ENCODE measurements at places on chromosomes 4 and X. TPM values are rescaled to one million over a fixed set of nuclear protein-coding genes. Genes with fewer than 3 reads are reported as not detected.

- DNase-seq, result no peak
Observed at GRCh38 chr4:146273204-146273901, 59.0 kb downstream of the REELD1 start.

UGT2B15 gene
- total RNA-seq, result not detected

GRCh38 chr4:92477298-92477697 is 173.5 kb downstream of the GRID2 start:
- DNase-seq, result no peak

KCND1 gene
- total RNA-seq, result 0.32 TPM

- DNase-seq, result peak; percentile 94
Observed at GRCh38 chr4:7890635-7891393, 48.8 kb downstream of the AFAP1 start.

DNA sequence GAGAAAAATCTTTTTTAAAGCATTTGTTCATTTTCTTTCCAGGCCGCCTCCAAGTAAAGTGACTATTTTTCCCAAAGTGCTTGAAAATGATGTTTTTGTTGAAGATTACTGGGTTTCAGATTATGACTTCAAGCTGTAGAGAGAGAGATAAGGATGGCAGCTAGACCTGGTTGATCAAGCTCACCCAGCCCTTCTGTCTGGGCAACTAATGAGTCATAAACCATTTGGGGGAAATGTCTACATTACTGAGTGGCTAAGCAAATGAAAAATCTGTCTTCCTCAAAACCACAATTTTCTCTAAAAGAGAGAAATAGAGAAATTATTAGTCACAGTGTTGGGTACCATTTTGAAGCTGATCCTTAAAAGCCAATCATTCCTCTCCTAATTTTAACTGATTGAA is 355.4 kb upstream of the CPEB2 start:
- DNase-seq, result peak; percentile 75

FAM9B gene
- 0.06 TPM for total RNA-seq

DNA sequence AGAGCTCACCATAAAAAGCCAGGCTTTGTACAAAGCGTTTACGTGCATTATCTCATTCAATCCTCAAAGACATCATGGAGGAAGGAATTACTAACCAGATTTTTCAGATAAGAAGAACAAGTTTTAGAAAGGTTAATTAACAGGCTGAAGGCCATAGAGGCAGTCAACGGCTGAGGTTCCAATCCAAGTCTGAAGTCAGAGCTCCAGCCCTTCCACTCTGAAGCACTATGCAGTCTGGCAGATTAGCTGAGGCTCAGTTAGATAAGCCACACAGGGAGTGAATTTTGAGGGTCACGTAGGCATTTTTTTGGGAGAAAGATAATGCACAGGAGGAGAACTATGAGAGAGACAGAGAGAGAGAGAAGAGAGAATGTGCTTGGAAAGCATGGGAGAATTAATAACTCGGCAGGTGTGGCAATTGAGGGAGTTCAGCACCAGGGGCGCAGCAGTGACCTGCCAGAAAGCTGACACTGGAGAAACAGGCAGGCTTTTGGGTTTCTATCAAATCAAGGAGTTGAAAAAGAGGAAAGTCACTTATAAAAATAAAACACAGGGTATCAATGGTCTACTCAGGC is 116.5 kb upstream of the NAP1L5 start:
- DNase-seq, result no peak

DNA sequence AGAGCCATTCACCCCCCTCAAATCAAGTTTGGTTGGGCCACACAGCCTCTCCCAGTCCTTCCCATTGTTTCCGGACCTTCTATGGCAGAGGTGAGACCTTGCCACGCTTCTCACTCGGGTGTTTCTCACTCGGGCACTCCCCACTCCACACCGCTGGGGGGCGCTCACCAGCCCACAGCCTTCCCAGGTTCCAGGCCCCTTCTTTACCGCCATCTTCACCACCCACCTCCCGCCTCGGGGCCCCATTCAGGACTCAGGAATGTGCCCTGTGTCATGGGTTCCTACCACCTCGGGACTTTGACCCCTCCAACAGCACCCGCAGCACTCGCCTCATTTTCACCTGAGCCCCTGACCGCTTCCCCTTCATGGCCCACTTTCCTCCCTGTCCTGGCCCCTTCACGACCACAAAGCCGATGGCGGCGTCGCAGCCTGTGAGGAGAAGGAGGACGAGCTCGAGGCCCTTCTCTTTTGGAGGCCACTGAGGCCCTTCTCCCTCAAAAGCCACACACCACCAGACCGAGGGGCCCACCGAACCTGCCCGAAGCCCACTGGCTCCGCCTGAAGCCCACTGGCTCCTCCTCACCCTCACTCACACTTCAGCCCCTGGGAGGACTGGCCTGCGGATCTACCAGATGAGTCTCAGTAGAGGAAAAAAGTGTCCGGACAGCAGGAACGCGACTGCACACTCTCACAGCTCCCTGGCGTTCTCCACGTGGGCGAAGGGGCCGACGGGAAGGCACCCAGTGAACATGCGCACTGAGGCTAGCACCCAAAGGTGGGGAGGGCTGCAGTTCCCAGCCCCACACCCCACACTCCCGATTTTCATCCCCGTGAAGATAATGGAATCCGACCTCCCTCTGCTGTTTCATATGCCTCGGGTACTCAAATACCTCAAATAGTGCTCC is at the start of gene PAGE1:
PAGE1 (minus strand) TSS at position 709 of the 905 bp plus-strand sequence. CDS start 1,214 bp downstream, outside the sequence.
- DNase-seq, result no peak

SLC26A1 gene
- not detected for total RNA-seq

GRCh38 chr4:113146876-113147358 is 97.5 kb downstream of the ANK2 start:
- DNase-seq, result peak; percentile 50

C4orf17 gene
- total RNA-seq, result not detected

GRCh38 chr4:12555011-12555410 is 929.1 kb downstream of the RAB28 start:
- no peak for DNase-seq

DNA sequence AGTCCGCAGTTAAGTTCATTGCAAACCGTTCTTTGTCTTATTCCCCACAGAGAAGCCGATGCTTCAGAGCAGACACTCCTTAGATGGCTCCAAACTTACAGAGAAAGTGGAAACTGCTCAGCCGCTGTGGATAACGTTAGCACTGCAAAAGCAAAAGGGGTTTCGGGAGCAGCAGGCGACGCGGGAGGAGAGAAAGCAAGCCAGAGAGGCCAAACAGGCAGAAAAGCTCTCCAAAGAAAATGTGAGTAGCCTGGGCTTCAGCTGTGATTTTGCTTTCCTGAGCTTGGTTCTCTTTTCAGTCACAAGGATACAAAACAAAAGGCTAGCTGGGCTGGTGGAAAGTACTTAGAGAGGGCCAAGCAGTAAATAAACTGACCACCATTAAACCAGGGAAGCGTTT is 64.0 kb downstream of the AASDH start:
- no peak for DNase-seq

- no peak for DNase-seq
Observed at GRCh38 chr4:82885410-82885809, 5.5 kb downstream of the SEC31A start.

- no peak for DNase-seq
Observed at GRCh38 chrX:43688586-43688985, 32.5 kb downstream of the MAOA start.

- peak; percentile 19 for DNase-seq
Observed at GRCh38 chrX:110563282-110563681, 204.6 kb downstream of the RTL9 start.

CAMK2D gene
- 73.6 TPM for total RNA-seq

GRCh38 chrX:2635342-2635741 is 55.8 kb upstream of the CD99 start:
- DNase-seq, result no peak

- no peak for DNase-seq
Observed at GRCh38 chr4:128564081-128564630, 245.3 kb upstream of the JADE1 start.

- DNase-seq, result no peak
Observed at GRCh38 chr4:6020613-6021012, 2.4 kb upstream of the C4orf50 start.

SRPK3 gene
- 1.3 TPM for total RNA-seq

GRCh38 chr4:71212216-71212615 is 126.6 kb upstream of the SLC4A4 start:
- no peak for DNase-seq

- no peak for DNase-seq
Observed at GRCh38 chrX:133983974-133984845, 1.2 kb downstream of the GPC3 start.

GRCh38 chr4:145414226-145414625 is 67.4 kb upstream of the SMAD1 start:
- no peak for DNase-seq

DNA sequence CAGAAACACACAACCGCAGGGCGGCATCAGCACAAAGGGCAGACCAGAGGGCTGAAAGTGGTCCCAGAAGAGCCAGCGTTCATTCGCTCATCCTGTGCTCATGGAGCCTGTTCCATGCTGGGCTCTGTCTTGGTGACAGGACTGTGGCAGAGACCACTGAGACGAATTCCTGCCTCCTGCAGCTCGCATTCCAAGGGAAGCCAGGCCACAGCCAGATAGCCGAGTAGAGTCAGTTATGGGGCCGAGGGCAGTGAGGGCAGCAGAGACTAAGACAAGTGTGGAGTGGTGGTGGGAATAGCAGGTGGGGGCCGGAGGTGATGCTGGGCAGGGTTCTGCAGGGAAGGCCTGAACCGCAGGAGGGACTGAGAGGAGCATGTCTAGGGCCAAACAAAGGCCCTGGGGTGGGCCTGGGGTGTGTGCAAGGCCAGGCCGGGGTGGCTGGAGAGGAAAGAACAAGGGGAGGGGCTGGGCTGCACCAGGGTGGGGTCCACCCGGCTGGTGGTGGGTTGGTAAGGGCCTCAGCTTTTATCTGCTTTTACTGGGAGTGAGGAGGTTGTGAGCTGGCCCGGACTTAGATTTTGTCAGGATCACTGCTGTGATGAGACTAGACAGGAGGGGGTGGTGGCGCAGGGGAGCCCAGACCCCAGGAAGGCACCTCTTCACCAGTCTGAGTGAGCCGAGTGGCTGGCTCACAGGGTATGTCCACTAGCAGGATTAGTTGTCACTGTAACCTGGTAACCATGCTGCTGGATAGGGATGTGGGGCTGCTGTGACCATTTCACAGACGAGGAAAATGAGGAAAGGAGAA is 6.3 kb downstream of the PSAPL1 start:
- no peak for DNase-seq

DNA sequence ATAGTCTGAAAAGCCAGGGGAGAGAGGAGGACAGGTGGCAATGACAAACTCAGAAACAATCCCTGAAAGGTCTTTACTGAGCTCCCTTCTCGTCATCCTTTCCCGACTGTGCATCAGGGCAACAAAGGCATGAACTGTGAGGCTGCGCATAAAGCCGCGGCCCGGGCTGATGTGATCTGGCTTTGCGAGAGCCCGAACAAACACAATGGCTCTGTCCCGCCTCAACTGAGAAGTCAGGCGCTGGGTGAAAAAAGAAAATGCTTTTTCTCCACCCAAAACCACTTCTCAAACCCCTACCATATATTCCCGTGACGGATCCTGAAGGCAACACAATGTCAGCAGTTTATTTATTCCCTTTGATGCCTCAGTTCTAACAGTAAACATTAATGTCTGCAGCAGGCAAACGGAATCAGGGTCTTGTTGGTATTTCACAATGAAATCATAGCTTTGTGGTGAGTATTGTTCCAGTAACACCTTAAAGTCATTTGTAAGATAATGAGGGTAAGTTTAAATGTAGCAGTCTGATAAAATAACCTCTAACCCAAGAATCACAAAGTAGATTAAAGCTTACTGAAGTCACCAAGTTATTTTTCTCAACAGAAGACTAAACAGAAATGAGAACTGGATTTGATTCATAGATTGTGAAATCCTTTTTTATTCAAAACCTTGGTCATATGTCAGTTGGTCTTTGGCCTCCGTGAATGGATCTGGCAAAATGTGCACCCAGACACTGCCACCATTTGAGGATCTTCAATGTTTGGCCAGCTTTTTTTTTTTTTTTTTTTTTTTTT is 67.4 kb downstream of the APBB2 start:
- DNase-seq, result peak; percentile 70

DNA sequence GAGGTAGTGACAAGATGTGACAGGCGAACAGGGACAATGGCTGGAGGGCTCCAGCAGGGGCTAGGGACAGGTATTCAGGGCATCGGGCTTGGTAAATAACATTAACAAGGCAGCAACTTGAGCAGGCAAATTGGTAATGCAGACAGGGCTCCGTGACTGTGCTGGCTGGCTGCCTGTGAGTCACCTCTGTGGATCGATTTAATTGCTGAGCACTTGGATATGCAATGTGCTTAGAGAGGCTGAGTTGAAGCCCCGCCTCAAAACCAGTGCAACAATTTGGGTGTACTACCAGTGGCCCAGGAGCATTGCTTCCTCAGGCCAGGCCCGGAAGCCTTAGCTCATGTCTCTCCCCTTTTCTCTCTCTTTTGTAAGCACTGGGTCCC is 19.5 kb downstream of the CNGA2 start:
- DNase-seq, result no peak

GRCh38 chr4:7806338-7807090 is 133.1 kb downstream of the AFAP1 start:
- DNase-seq, result peak; percentile 87

DNA sequence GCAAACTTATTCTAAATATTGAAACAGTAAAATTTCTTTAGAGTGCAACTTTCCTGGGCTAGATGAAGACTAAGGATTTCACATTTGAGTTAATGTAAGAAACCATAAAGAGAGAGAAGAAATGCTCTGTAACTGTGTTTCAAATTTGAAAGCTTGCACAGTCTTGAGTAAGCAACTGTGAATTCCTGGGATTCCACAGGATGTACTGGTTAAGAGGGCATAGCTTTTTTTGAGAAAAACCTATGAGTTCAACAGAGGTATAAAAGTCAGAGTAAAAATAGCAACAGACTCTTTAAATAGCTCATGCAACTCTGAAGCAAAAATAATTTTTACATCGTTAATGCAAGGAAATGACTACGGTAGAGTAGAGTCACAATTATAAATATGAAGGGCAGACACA is 25.5 kb downstream of the ZNF330 start:
- DNase-seq, result peak; percentile 71

DNA sequence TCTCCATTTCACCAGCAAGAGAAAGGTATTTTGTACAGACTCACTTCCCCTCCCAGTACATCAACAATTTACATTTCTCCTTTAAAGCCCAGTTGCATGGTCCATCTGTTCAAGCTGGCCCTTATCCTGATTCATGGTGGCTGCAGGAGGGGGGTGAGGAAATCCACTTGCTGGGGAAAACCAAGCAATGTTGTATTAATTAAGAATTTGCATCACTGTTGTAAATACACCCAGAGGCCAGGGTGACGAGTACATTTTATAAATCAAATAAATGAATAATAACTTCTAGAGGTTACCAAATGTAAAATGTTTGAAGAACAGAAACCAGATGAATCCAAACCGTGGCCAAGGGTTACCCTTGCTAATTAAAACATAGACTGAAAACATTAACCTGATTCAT is 395.9 kb upstream of the INTU start:
- DNase-seq, result no peak

MGAT4D gene
- not detected for total RNA-seq

CLDN22 gene
- total RNA-seq, result not detected

NAP1L3 gene
- 0.86 TPM for total RNA-seq

- no peak for DNase-seq
Observed at GRCh38 chr4:15676899-15677298, 4.7 kb upstream of the FAM200B start.

GRCh38 chrX:48592971-48593370 is 4.3 kb upstream of the WDR13 start:
- DNase-seq, result no peak

GRCh38 chrX:77617206-77617605 is 168.8 kb downstream of the ATRX start:
- no peak for DNase-seq

GRCh38 chr4:114287079-114287696 is 307.7 kb upstream of the ARSJ start:
- DNase-seq, result no peak

- DNase-seq, result peak; percentile 55
Observed at GRCh38 chr4:136861091-136861490, 671.2 kb downstream of the PCDH18 start.

PCSK1N gene
- total RNA-seq, result 1.8 TPM

GRCh38 chr4:188984518-188984917 is 845.3 kb downstream of the TRIML1 start:
- no peak for DNase-seq

Measured in LHCN-M2 (cell line).